ENCODE measurements at places on chromosomes 5 and 9. TPM values are rescaled to one million over a fixed set of nuclear protein-coding genes. Genes with fewer than 3 reads are reported as not detected.

GRCh38 chr9:21688108-21689102 is 114.0 kb upstream of the MTAP start:
- H3K4me1 ChIP-seq = no peaks in the 10 kb centered on the region
- H3K4me3 ChIP-seq = no peak overlapping the region
- H3K27ac ChIP-seq = no peak overlapping the region
- no peak for DNase-seq
- no peaks in the 10 kb centered on the region for H3K27me3 ChIP-seq

The PCDHGB3 gene
- 5.9 TPM for total RNA-seq

- no peak overlapping the region for H3K27ac ChIP-seq
- no peak for DNase-seq
- H3K36me3 ChIP-seq = no peaks in the 10 kb centered on the region
Observed at GRCh38 chr9:113701774-113702755, 174.0 kb upstream of the ZNF618 start.

The SMIM33 gene
- not detected for total RNA-seq

The NR5A1 gene
- not detected for total RNA-seq

The SHISAL2B gene
- not detected for total RNA-seq

The C9orf153 gene
- 1.8 TPM for total RNA-seq

The IL17B gene
- 2.3 TPM for total RNA-seq

Data from uterus (tissue), 4 donors.